ENCODE measurements at places on chromosomes 2 and 18. TPM values are rescaled to one million over a fixed set of nuclear protein-coding genes. Genes with fewer than 3 reads are reported as not detected.

GRCh38 chr2:151176661-151177060 lies 85.0 kb downstream of the RBM43 start:
- DNase-seq, result no peak

DNA sequence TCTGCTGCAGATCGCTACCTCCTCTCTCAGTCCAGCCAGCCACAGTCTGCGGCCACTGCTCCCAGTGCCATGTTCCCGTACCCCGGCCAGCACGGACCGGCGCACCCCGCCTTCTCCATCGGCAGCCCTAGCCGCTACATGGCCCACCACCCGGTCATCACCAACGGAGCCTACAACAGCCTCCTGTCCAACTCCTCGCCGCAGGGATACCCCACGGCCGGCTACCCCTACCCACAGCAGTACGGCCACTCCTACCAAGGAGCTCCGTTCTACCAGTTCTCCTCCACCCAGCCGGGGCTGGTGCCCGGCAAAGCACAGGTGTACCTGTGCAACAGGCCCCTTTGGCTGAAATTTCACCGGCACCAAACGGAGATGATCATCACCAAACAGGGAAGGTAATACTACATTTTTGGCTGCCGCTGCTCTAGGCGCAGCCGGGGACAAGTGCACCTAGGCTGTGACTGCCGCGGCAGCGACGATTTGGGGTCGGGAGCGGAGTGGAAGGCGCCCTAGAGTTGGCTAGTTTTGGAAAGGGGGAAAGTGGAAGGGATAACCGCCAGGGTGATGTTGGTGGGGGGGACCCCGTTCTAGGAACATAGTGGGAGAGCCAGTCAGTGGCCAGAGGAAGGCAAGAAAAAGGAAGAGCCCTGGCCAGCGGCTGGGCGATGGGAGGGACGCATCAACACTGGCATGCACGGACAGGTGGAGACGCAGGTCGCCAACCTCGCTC lies 776 bp downstream of the TBR1 start:
- no peak for DNase-seq

Gene TMEM17
- 5.4 TPM for total RNA-seq

GRCh38 chr2:26251893-26252292 lies 7.2 kb downstream of the HADHB start:
- no peak for DNase-seq

GRCh38 chr2:96325884-96326255 lies 753 bp downstream of the ITPRIPL1 start:
- DNase-seq, result no peak

- DNase-seq, result no peak
Observed at GRCh38 chr2:104976603-104977120, 61.2 kb upstream of the MRPS9 start.

All from NCI-H460 (cell line).